Lung (tissue), 17 donors: ENCODE measurements at places on chromosomes 5 and 9. TPM values are rescaled to one million over a fixed set of nuclear protein-coding genes. Genes with fewer than 3 reads are reported as not detected.

GRCh38 chr5:142816531-142817430 lies 46.6 kb downstream of the ARHGAP26 start:
- H3K27me3 ChIP-seq, result no peaks in the 10 kb centered on the region
- no peak overlapping the region for H3K4me3 ChIP-seq
- no peaks in the 10 kb centered on the region for H3K36me3 ChIP-seq
- peaks cover 5% of the 10 kb centered on the region for H3K4me1 ChIP-seq
- H3K27ac ChIP-seq, result no peak overlapping the region

- no peak for DNase-seq
- no peaks in the 10 kb centered on the region for H3K27me3 ChIP-seq
- H3K4me1 ChIP-seq, result no peaks in the 10 kb centered on the region
- H3K4me3 ChIP-seq, result no peak overlapping the region
Observed at GRCh38 chr5:654071-654778, 38.9 kb downstream of the TPPP start.

- H3K27me3 ChIP-seq, result no peaks in the 10 kb centered on the region
- peaks cover 2% of the 10 kb centered on the region for H3K4me1 ChIP-seq
- no peaks in the 10 kb centered on the region for H3K36me3 ChIP-seq
Observed at GRCh38 chr9:14066831-14067230, 247.1 kb downstream of the NFIB start.

- peak overlapping the region; percentile 52 for H3K4me3 ChIP-seq
- H3K36me3 ChIP-seq, result no peaks in the 10 kb centered on the region
- peak overlapping the region; percentile 95 for H3K27ac ChIP-seq
- peaks cover 11% of the 10 kb centered on the region for H3K27me3 ChIP-seq
Observed at GRCh38 chr9:16726718-16727451, 143.6 kb downstream of the BNC2 start.

GRCh38 chr5:23727271-23727670 lies 219.9 kb downstream of the PRDM9 start:
- no peak overlapping the region for H3K27ac ChIP-seq
- DNase-seq, result no peak
- H3K4me3 ChIP-seq, result no peak overlapping the region

The PTGES gene
- 16.0 TPM for total RNA-seq

DNA sequence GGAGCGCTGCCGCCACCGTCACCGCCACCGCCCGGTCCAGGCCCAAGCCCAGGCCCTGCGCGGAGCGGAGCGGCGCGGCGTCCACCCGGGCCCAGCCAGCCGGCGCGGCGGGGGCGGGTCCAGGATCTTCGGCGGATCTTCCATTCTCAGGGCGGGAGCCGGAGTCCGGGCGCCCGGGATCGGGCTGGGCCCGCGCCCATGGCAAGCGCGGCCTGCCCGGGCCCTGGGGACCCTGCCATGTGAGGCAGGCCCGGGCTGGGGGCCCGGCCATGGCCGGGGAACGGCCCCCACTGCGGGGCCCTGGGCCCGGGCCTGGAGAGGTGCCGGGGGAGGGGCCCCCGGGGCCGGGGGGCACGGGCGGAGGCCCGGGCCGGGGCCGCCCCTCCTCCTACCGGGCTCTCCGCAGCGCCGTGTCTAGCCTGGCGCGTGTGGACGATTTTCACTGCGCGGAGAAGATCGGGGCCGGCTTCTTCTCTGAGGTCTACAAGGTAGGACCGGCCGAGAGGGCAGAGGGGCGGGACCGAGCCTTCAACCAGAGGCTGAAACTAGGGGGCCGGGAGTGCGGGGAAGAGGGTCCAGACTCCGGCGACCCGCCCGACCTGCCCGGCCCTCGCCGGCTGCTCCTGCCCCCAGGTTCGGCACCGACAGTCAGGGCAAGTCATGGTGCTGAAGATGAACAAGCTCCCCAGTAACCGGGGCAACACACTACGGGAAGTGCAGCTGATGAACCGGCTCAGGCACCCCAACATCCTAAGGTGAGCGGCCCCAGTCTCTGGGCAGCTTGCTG lies 482 bp downstream of the TESK1 start:
- H3K4me3 ChIP-seq, result peak overlapping the region; percentile 64
- no peaks in the 10 kb centered on the region for H3K27me3 ChIP-seq
- peaks cover 2% of the 10 kb centered on the region for H3K36me3 ChIP-seq

The FAM200C gene
- total RNA-seq, result 3.0 TPM

DNA sequence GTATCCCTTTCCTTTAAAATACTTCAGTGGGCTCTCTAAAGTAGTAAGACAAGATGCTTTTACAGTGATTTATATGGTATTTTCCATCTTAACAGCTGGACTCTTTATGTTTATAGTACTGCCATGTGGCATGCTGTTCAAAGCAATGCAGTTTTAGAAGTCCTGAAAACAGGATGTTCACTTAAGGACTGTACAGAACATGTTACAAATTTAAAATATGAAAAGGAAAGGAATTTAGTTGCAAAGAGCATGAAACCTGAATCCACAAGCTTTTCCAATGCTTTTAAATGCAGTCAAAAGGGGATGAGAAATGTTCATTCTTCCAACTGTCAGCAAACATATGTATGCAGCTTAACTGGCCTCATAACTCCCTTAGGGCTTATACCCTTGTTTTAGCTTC lies 580.2 kb downstream of the EFNA5 start:
- H3K27me3 ChIP-seq, result no peaks in the 10 kb centered on the region
- no peak overlapping the region for H3K27ac ChIP-seq
- H3K4me3 ChIP-seq, result no peak overlapping the region
- no peaks in the 10 kb centered on the region for H3K36me3 ChIP-seq
- H3K4me1 ChIP-seq, result no peaks in the 10 kb centered on the region

DNA sequence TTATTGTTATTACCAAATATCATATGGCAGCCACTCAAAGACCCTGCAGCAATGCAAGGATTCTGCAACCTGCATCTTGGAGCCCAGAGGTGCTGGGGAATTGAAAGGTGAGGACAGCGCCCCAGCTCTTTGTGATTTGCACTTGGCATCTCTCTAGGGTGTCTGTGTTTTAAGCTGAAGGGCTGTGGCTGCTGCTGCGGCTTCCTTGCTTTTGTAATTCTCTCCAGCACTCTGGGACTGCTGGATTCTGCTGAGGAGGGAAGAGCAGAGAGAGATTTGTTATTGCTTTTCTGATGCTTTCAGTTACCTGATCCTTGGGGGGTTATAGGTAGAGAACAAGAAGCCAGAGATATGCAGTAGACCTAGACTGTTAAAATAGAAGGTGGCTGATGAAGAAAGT lies 562.4 kb downstream of the EBF1 start:
- H3K4me1 ChIP-seq, result no peaks in the 10 kb centered on the region
- no peaks in the 10 kb centered on the region for H3K36me3 ChIP-seq
- H3K27me3 ChIP-seq, result no peaks in the 10 kb centered on the region
